ENCODE measurements at places on chromosomes 5 and 9.
A peak's percentile ranks its signal among the peaks of the same experiment; 100 is the strongest.

DNA sequence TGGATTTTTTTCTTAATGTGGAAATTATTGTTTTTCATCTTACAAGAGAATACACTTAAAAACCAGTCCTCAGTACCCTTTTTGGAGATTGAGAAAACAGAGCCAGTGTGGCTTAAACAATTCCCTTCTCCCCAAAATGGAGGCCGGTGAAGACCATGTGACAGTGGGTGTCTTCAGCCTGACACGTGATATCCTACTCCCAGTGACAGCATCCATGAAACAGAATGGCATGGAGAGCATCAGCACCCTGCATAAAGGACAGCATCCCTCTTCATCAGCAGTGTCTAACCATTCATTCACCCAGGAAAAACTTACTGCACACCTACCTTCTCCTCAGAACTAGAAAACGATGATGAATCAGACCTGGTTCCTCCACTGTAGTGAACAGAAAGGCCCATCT lies 103.4 kb upstream of the RAI14 start:
- DNase-seq, result no peak

GRCh38 chr9:123883634-123884033 lies 46.3 kb downstream of the DENND1A start:
- DNase-seq, result no peak

- DNase-seq, result no peak
These were observed 340.4 kb downstream of the TENT4A start for GRCh38 chr5:7053528-7054209.

- DNase-seq, result no peak
These were observed 16.9 kb upstream of the NIPAL4 start for GRCh38 chr5:157443041-157443549.

GRCh38 chr5:127993476-127993875 lies 90.1 kb upstream of the SLC12A2 start:
- DNase-seq, result no peak

DNA sequence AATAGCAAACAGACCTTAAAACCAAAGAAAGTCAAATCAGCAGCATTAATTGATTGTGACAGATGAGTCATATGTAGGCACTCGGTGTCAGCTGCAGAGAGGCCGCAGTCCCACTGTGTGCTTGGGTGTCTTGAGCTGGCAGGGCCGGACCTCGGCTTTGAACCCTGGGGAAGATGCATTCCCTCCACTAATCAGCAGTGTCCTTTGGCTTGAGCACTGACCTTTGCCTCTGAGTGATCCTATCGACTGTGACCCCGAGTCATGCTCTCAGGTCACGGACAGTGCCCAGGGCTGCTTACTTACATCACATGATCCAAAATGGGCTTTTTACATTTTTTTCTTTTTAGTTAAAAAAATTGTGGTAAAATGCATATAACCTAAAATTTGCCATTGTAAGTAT lies 188.7 kb downstream of the GADD45G start:
- DNase-seq, result no peak

GRCh38 chr5:134609232-134609851 lies 23.3 kb downstream of the SAR1B start:
- no peak for DNase-seq

GRCh38 chr5:14424011-14424685 lies 157.4 kb upstream of the OTULINL start:
- DNase-seq, result no peak

DNA sequence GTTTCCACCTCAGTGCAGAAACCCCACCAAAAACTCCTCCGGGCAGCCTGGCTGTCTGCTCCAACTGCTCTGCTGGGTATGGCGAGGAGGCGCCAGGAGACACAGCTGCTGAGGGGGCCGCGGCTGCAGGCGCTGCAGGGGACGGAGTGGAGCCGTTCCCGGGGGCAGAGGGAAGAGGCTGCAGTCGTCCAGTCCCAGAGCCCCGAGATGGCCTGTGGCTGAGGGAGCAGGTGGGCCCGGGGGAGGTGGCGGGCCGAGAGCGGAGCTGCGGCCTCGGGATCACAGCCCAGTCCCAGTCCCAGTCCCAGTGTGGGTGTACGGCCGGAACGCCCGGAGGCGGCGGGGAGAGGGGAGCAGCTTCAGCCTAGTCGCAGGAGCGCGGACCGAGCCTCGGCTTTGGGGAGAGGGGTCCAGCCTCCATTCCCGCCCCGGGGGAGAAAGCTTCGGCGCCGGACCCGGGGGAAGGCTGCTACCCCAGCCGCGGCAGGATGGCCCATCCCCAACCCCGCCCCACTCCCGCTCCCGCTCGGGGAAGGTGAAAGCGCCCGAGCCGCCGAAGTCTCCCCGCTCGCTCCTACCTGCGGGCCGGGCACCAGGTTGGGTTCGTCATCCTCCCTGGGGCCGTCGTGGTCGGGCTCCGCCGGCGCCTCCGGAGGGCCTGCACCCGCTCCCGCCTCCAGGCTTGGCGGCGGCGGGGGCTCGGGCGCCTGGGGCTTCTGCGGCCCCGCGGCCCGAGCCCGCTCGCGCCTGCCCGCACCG lies 513 bp downstream of the FAM193B start:
- peak; percentile 29 for DNase-seq

All from dermis microvascular lymphatic vessel endothelial cell (primary cell).